ENCODE measurements at places on chromosomes 2 and 18.

DNA sequence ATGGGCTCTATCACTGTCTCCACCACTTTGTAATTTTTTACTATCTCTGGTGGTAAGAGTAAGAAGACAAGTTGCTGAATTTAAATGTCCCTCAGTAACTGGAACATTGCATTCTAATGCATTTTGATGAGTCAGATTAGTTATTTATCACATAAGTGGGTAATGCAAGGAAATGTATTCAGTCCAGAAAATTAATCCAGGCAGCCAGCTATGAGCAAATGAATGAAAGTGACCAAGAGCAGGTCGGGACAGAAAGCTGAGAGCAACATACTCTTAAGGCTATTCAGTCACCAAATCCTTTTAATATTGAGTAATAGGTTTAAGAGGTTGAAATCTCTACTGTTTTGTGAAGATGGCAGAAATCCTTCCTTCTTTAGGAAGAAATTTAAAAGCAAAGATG lies 265.5 kb upstream of the PARD3B start:
- DNase-seq: no peak

DNA sequence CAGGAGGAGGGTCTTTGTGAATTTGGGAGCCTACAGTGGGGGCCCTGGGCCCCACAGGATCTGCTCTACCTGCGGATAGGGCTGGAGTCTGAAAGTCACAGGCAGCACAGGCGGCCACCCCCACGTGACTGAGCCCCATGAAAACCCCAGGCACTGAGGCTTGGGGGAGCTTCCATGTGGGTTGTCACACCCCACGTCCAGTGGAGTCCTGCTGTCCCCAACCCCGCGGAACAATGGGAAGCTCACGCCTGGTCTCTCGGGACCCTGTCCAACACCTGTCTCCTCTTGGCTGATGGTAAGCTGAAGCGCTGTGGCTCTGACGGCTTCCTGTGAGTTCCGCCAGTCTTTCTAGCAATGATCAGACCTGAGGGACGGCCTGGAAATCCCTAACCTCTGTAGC lies 85.8 kb downstream of the PTGR3 start:
- no peak for DNase-seq

GRCh38 chr2:162073888-162074631 lies at the start of gene DPP4:
Gene DPP4, minus strand, starts transcription at chr2:162074215. Its CDS starts 234 bp downstream, at chr2:162073981.
- DNase-seq: no peak

DNA sequence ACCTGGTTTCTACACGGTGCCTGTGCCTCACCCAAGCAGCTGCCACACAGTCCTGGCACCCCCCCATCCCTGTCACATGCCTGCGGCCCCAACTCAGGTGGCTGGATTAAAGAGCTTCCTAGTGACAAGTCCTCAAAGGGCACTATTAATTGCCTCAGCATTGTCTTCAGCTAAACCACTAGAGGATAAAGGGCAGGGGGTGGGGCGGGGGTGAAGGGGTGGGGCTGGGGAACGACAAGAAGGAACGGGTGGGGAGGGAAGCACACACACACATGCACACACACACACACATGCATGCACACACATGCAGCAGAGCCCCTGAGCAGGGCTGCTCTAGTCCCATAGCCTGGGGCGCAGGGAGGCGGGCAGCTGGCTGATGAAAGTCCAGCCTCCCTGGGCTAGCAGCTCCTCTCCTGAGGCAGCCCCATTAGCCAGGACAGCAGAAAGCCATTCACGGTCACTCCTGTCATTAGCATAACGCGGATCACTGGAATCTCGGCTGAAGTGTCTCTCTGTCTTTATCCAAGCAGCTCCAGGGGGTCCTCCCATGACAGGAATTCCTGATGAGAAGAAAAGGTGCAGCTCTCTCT lies 7.4 kb upstream of the TEX261 start:
- peak; percentile 48 for DNase-seq

DNA sequence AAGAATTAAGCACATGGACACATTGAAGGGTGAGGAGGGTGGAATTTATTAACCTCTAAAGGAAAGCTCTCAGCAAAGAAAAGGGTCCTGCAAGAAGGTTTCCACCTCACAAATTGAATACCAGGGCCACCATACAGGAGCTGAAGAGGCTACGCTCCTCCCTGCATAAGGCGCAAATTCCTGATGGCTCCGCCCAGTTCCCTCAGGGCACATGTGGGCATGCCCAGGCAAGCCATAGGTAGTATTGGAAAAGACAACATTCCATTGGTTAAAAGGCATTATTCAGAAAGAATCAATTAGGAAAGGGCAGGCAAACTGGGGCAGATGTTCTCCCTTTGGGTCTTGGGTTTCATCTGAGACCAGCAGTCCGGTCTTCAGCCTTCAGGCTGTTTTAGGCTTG lies 161.2 kb downstream of the PTPRM start:
- DNase-seq: no peak

GRCh38 chr2:205564346-205565141 lies 117.8 kb upstream of the NRP2 start:
- DNase-seq: no peak

- no peak for DNase-seq
Observed at GRCh38 chr2:86027922-86028765, 77.5 kb downstream of the POLR1A start.

GRCh38 chr2:44116319-44116718 lies 52.4 kb upstream of the PPM1B start:
- no peak for DNase-seq

- no peak for DNase-seq
Observed at GRCh38 chr2:27903018-27903417, 12.5 kb downstream of the BABAM2 start.

DNA sequence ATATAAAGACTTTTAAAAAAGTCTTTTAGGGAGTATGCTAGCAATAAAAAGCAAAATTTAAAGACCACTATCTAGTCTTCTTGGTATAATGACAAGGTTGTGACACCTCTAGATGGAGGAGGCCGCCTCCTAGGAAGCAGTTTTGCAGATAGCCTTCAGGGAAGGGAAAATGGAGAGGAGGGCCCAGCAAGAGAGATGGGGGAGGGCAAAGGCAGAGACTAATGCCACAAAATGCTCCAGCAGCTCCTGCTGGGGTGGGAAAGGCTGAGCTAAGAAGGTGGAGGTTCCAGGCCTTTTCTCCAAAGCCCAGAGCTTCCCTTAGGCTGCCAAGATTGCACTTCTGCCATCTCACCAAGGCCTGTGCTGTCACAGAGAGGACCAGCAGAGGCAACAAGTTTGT lies 153.9 kb upstream of the THSD7B start:
- DNase-seq: no peak

- no peak for DNase-seq
Observed at GRCh38 chr2:239307221-239307569, 93.6 kb downstream of the HDAC4 start.

DNA sequence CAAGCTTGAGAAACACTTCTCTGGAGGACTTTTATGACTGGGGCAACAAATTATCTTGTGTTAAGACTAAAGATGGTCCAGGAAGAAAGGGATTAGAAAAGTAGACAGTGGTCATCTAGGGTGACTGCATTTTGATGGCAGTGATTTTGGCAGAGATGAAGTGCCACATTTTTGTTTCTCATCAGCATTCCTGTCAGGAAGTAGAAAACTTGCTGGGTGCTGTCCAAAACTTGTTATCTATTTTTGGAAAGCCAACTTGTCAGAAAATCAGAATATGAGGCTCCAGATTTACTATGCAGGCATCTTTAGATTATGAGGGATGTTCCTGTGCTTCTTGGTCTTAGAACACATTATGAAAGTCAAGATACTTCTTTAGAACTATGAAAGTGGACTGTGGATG lies 29.0 kb upstream of the CALCRL start:
- no peak for DNase-seq

DNA sequence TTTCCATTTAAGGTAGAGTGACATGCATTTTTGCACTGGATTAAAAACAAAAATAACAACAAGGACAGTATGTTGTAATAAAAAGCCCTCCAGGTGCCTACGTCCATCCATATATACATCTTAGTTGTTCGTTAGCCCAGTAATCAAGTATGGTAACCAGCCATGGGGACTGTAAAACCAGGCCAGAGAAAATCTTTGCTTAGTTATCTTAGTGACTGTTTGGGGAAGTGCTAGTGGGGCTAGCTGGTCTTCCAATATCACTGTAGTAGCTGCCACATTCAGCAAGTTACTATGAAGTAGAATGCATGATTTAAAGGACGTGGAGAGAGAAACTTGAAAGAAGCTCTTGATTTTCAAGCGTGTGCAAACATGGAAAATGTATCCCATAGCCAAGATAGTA lies 95.9 kb upstream of the STON1 start:
- DNase-seq: no peak

- DNase-seq: peak; percentile 27
Observed at GRCh38 chr18:46332921-46333341, 228.7 kb downstream of the HAUS1 start.

DNA sequence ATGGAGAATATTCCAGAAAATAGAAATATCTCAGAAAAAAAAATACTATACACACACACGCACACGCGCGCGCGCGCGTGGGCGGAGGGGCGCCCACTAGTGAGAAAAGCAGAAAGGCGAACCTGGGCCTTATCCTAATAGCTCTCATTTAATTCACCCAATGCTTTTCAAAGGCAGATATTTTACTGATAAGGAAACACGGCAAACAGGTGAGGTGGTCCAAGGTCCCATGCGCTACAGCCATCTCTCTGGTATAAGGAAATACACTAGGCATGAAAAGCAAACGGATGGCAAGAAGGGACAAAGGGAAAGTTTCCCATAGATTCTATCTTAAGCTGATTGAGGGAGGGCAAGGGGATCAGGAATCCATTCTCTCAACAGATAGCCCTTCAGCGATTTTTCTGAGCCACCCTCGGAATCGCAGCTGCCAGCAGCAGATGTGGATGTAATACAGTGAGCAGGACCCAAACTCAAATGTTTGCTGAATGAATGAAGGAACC lies 136.7 kb downstream of the TMEM247 start:
- no peak for DNase-seq

DNA sequence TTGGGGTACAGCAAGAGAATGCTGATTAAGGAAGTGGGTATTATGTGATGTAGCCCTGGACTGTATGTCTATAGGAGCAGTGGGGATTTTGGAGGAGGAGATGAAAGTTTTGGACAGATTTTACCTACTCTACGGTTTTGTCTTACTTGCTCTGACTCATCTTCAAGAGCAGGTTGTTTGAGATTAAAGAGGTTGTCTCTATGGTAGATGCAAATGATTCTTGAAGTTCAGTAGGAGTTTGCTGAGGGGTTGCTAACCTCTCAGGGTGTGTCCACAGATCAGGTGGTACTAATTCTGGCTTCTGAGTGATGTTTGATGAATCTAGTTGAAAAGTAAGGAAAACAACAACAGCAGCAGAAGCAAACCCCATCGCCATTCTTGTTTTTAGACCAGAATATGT lies 9.7 kb upstream of the SERPINB12 start:
- no peak for DNase-seq

DNA sequence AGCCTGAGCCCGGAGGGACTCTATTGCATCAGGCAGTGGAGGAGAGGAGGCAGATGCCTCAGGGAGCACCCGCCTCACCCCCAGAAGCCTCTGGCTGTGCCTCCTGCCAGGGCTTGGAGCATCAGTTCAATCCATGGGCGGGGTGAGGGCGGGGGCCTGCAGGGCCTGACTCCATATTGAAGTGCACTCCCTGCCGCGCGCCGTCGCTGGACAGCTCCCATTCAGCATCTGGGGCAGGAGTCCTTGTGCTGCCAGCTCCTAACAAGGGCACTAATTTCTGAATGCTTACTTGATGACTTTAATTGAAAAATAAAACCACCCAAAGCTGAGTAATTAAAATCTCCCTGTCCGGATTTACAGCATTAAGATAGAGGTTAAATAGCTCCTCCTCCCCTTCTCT lies 23.8 kb downstream of the C1QL2 start:
- DNase-seq: no peak

- DNase-seq: no peak
Observed at GRCh38 chr2:96143231-96143847, 1.9 kb downstream of the DUSP2 start.

DNA sequence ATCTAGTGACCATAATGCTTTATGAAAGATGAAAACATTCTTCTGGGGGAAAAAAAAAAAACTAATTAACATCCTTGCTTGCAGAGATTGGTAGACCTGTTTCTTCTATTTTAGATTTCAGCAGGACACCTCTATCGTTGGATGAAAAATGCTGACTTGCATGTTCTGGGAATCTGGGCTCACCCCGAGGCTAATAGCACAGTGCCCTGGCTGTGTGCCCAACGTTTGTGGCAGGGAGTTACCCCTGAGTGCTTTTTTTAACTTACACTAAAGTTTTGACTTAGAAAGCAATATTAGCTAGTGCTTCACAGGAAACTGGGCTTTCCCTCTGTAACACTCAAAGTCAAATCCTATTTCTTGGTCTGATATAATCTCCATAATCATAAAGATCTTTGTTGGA lies 233.2 kb downstream of the SLC8A1 start:
- DNase-seq: no peak

DNA sequence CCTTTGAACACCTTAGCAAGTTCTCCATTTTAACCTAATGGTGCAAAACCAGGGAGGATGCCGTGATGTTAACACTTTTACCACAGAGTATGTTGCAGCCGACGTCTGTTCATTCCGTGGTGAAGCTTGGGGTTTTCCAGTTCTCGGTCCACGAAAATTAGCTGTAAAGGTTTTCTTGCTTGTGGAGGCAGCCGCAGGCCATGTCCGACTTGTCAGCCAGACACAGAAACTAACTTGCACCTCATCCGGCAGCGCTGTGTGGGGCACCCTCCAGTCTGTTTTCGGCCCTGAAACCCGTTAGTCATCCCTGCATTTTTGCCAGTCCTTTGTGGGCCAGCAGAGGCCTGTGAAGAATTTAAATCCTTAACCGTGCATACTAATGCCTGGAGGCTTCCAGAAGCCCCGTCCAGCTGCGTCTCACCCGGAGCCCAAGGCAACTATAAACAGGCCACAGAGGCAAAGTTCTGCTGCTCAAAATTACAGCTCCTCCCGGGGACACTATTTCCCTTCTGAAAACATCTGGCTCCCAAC lies 70.6 kb downstream of the SH3YL1 start:
- DNase-seq: no peak

DNA sequence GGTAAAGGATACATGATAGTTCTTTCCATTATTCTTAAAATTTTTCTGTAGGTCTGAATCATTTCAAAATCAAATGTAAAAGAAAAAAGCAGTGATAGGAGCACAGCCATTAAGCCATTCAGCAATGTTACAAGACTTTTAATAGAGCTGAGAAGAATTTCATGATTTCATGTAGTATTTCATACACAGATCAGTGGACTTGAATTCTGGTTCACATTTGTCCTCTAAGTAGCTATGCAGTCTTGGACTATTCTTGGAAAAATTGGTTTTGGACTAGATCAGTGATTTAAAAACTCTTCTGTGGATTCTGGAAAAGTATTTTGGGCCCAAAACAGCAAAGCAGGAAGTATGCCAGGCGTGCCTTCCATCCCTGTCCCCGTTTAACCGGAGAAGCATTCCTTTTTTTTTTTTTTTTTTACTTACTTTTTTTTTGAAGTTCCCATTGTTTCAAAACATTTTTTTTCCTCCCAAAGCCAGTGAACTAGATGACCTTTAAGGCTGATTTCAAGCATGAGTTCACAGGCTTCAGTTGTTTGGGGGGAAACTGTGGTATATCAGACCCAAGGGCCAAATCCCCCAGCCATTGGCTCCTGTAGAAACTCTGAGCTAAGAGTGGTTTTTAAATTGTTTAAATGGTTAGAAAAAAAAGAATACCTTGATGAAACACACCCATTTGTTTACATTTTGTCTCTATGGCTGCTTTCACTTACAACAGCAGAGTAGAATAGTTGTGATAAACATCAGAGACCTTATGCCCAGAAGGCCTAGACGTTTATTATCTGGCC lies 17.5 kb upstream of the POLI start:
- no peak for DNase-seq

All from NCI-H1417 treated with DMSO at 0.1 percent for 48 hours (cell line).